ENCODE measurements at places on chromosomes 6 and 20. TPM values are rescaled to one million over a fixed set of nuclear protein-coding genes. Genes with fewer than 3 reads are reported as not detected.

DNA sequence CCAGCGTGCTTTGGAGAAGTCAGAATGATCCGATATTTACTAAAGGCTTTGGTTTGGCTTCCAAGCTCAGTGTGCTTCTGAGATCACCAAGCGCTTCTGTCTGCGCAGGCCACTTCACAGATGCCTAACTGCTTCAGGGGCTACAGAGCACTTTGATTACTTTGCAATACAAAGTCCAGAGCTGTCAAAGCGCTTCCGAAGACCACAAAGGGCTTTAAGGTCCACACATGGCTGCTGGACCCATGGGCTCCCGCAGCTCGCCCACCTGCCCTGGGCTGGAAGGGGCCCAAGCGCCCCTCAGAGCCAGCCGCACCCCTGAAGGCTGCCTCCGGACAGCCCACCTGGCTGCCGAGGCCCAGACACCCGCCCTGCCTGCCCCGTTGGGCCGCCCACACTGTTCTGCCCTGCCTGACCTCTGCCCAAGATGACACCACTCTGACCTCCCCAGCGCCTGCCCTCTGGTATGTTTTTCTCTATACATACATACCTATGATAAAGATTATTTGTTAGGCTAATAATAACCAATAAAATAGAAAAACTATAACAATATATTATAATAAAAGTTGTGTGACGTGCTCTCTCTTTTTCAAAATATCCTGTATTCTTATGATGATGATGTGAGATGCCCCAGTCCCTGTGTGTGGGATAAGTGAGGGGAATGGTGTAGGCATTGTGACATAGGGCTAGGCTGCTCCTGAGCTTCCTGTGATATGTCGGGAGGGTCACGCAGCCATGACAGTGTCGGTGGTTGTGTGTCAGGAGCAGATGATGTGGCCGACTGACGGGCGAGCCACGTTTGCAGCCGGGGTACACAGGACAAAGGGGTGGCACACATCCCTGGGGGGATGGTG, 22.6 kb downstream of the DYNLT1 start:
- no peak for DNase-seq

- DNase-seq: peak; percentile 89
Observed at GRCh38 chr6:51959744-51960383, 127.5 kb downstream of the PKHD1 start.

- DNase-seq: no peak
Observed at GRCh38 chr6:31466466-31466865, 31.5 kb upstream of the MICB start.

GRCh38 chr6:40598516-40598915, 11.4 kb upstream of the LRFN2 start:
- DNase-seq: no peak

GRCh38 chr6:139337001-139337400, 37.4 kb downstream of the CITED2 start:
- DNase-seq: no peak

DNA sequence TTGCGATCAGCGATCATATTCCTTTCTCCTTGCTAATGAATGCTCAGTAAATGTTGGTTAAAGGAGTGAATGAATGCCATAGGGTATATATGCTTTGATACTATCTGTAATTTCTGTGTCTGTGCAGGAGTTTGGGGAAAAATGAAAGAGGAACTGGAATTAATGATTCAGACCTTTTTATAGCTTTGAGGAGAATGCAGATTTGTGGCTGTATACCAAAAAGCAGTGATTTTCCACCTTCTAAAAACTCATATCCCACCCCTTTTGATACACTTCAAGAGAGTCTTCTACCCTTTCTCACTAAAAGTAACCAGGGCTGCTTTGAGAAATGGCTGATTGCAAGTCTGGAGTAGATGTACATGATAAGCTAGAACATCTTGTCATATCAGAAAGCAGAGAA, 26.6 kb upstream of the SUMO4 start:
- no peak for DNase-seq

- DNase-seq: peak; percentile 33
Observed at GRCh38 chr20:44832724-44833123, 22.4 kb upstream of the RIMS4 start.

GRCh38 chr20:44805979-44806620, 4.2 kb downstream of the RIMS4 start:
- DNase-seq: peak; percentile 98

GRCh38 chr20:2524709-2525506, 11.5 kb upstream of the TMC2 start:
- peak; percentile 74 for DNase-seq

- DNase-seq: peak; percentile 82
Observed at GRCh38 chr20:39049684-39050554, 87.8 kb downstream of the DHX35 start.

GRCh38 chr6:33841868-33842267, 38.1 kb upstream of the MLN start:
- DNase-seq: no peak

DNA sequence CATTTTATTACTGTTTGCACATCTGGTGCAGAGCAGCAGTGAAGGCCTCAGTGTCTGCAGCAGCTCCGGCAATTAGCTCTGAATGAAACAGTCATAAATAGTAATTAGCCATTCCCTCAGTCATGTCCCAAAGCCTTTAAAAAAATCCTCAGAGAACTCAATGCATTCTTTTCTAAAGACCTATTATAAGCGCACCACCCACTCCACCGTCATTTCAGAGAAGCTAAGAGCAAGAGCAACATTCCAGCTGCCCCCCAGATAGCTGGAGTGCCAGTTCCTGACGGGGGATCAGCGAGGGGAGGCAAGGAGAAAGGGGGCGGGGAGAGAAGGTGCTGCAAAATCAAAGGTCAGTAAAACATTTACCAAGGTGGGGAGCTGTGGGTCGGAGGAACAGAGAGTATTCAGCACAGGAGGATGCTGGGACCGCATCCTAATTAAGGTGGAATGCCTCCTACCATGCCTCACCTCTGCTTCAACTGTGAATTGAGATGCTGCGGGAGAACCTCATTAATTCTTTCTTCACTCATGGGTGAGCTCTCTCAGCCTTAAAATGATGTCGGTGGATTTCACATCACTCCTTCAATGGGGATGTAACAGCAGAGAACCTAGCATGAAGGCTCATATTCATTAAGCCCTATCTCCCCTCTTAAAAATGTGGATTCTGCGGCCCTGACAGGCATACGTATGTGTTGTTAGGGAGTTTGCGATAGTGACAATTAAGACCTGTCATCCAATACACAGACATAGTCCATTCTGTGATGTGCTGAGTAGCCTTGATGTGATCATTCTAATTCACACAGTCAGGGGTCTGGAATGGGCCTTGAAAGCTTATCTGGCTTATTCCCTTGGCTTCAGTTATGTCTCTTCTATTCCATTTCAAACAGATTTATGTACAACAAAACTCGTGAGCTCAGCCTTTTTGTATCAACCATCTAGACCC, 469.5 kb upstream of the NRSN1 start:
- peak; percentile 24 for DNase-seq

The DSP gene
- total RNA-seq: 167 TPM

The VGLL2 gene
- total RNA-seq: 18.4 TPM

The GHRH gene
- not detected for total RNA-seq

The POPDC3 gene
- 70.0 TPM for total RNA-seq

The ADGRF5 gene
- total RNA-seq: 39.9 TPM

The BMP6 gene
- 10.7 TPM for total RNA-seq

The HEBP2 gene
- 14.2 TPM for total RNA-seq

The TNNC2 gene
- total RNA-seq: 2,441 TPM

The ZBTB12 gene
- 5.7 TPM for total RNA-seq

Data from tongue (tissue), 3 donors.